DND-41 (cell line): ENCODE measurements at places on chromosomes 7 and 10.

GRCh38 chr10:60479305-60480020, 89.8 kb upstream of the ANK3 start:
- DNase-seq: no peak
- H3K36me3 ChIP-seq: no peaks in the 10 kb centered on the region
- H3K4me1 ChIP-seq: no peaks in the 10 kb centered on the region
- H3K27me3 ChIP-seq: no peaks in the 10 kb centered on the region
- no peak overlapping the region for H3K27ac ChIP-seq
- H3K4me3 ChIP-seq: no peak overlapping the region

- no peak overlapping the region for H3K4me3 ChIP-seq
- H3K36me3 ChIP-seq: no peaks in the 10 kb centered on the region
- no peak overlapping the region for H3K27ac ChIP-seq
- H3K4me1 ChIP-seq: no peaks in the 10 kb centered on the region
- no peaks in the 10 kb centered on the region for H3K27me3 ChIP-seq
Observed at GRCh38 chr7:127799535-127800305, 147.7 kb downstream of the SND1 start.

DNA sequence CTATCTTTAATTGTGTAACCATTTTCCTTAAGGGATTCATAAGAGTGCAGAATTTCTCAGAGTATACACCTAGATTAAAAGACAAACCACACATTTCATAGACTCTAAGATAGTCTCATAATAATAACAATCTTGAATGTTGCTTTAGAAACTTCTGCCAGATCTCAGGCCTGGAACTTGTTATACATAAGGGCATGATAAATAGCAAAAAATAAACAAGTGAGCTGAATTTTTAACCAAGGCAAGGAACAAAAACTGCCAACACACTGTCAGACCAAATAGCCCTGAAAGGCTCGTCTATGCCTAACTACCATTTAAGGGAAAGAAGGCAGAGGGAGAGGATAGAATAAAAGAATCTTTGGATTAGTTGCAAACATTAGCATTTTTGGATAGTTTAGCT, 65.8 kb upstream of the SEMA3C start:
- no peak overlapping the region for H3K27ac ChIP-seq
- H3K27me3 ChIP-seq: no peaks in the 10 kb centered on the region
- DNase-seq: no peak
- H3K4me3 ChIP-seq: no peak overlapping the region
- no peaks in the 10 kb centered on the region for H3K4me1 ChIP-seq
- no peaks in the 10 kb centered on the region for H3K36me3 ChIP-seq

GRCh38 chr10:11472158-11472753, 139.2 kb downstream of the USP6NL start:
- H3K4me1 ChIP-seq: no peaks in the 10 kb centered on the region
- peaks cover 8% of the 10 kb centered on the region for H3K36me3 ChIP-seq
- DNase-seq: peak; percentile 78
- H3K27me3 ChIP-seq: no peaks in the 10 kb centered on the region
- no peak overlapping the region for H3K27ac ChIP-seq

DNA sequence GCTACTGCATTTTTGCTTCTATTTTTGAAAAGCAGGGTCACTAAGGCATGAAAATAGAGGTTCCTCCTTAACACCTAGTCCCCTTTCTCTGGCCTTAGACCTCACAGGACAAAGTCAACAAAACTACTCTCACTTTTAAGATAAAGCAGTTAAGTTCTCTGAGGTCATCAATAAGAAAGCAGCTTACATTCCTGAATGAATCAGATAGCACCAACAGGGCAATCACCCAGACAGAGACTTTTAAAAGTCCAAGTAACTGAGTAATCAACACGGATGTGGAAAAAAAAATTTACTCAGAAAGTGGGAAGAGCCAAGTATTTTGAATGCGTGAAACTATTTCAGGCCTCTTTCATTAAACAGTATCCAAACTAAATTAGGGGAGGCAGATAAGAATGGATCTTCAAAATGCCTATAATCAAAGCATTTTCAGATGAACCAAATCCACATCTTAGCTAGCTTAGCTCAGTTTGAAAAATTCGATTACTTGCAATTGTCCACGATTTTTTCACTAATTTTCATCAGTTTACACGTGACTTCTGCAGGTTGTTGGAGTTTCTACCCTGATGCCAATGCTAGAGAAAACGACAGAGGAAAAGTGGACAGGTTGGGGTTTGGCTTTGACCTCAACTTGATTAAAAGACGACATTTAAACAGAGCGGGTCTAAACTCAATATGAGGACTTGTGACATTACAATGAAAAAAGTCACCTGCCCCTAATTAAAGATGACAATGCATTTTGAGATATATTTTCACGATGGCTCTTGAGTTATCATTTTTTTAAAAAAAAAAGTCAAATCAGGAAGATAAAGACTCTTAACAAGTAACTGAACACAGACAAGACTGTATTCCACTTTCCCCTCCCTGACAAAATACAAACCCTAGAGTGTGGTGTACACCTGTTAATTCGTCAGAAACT, 1.6 kb downstream of the BEND7 start:
- H3K4me3 ChIP-seq: no peak overlapping the region
- H3K36me3 ChIP-seq: no peaks in the 10 kb centered on the region
- H3K27me3 ChIP-seq: peaks cover 27% of the 10 kb centered on the region
- no peaks in the 10 kb centered on the region for H3K4me1 ChIP-seq

- peaks cover 4% of the 10 kb centered on the region; the same call in 1 of the 2 replicates for H3K36me3 ChIP-seq
- H3K4me3 ChIP-seq: no peak overlapping the region
- DNase-seq: peak; percentile 16
- peaks cover 35% of the 10 kb centered on the region for H3K4me1 ChIP-seq
- no peak overlapping the region for H3K27ac ChIP-seq
Observed at GRCh38 chr7:112202816-112203215, 3.4 kb downstream of the DOCK4 start.

DNA sequence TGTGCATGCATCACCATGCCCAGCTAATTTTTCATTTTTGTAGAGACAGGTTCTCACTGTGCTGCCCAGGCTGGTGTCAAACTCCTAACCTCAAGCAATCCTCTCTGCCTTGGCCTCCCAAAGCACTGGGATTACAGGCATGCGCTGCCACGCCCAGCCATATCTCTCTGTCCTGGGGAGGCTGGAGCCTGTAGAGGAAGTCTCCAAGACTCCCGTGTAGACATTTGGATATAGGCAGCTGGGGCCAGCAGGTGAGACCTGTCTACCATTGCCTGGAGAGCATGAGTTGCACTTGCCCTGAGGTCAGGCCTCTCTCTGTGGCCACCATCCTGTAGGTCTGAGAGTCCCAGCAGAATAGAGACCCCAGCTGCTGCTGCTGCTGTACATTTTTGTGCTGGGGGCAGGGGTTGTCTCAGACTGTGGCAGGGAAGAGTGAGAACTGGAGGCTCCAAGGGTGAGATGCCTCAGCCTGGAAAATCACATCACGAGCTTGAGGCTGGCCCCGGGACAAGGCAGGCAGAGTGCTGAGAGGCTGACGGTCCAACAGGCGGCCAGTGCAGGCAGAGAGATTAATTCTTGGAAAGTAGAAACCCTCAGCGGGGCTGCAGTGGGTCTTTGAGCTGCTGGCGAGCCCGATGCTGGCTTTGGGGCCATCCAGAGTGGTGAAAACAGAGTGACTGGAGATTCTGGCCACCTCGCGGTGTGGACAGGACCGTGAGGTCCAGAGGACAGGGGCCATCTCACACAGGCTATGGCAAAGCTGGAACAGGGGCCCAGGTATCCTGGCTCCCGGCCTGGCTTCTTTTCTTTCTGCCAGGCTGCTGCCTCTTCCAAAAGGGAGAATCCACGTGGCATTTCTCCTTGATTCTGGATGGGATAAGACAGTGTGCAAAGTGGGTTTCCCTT, 60.9 kb downstream of the TMEM270 start:
- H3K27me3 ChIP-seq: peaks cover 3% of the 10 kb centered on the region
- no peak overlapping the region for H3K4me3 ChIP-seq
- H3K36me3 ChIP-seq: no peaks in the 10 kb centered on the region
- H3K4me1 ChIP-seq: no peaks in the 10 kb centered on the region
- no peak overlapping the region for H3K27ac ChIP-seq

- H3K4me1 ChIP-seq: peaks cover 45% of the 10 kb centered on the region
- peaks cover 7% of the 10 kb centered on the region for H3K27me3 ChIP-seq
- DNase-seq: no peak
- no peaks in the 10 kb centered on the region for H3K36me3 ChIP-seq
- no peak overlapping the region; the same call in 1 of the 2 replicates for H3K27ac ChIP-seq
Observed at GRCh38 chr10:96719850-96720421, 378 bp downstream of the PIK3AP1 start.

DNA sequence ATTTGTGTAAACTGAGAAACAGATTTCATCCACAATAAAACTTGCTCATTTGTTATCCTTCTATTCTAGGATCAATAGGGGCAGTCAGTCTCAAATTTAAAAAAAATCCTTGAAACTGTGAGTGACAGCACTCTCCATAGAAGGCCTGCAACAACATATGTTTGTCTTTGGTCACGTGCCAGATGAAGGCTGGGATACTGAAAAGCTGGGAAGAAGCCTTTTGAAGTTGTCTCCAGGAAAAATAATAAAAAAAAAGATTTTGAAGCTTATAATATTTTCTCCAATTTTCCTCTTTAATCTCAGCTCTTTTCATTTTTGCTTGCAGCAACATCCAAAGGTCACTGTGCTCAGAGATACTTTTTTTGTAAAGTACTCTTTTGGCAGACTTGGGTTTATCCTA, 128.6 kb upstream of the SLC26A5 start:
- H3K27ac ChIP-seq: no peak overlapping the region
- H3K4me1 ChIP-seq: no peaks in the 10 kb centered on the region
- H3K36me3 ChIP-seq: no peaks in the 10 kb centered on the region
- no peak for DNase-seq

DNA sequence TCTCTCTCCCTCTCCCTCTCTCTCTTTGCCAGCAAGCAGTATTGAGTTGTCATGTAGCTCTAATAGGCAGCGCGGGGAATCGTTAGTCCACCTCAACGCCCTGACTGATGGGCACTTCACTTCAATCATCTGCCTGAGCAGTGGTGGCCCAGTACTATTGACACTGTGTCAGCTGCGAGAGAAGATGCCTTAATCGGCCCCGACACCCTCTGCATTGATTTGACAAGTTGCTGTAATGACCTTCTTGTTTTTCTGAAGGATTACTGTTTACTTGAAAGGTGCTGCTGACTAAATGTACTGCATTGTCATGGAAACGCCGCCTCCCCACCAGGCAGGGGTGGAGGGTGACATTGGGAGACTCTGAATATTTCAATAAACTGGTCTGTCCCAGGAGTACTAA, 913.8 kb downstream of the KCNMA1 start:
- H3K27me3 ChIP-seq: no peaks in the 10 kb centered on the region
- no peak overlapping the region for H3K27ac ChIP-seq
- no peaks in the 10 kb centered on the region for H3K4me1 ChIP-seq
- H3K36me3 ChIP-seq: no peaks in the 10 kb centered on the region
- no peak overlapping the region for H3K4me3 ChIP-seq
- no peak for DNase-seq
